ENCODE measurements at places on chromosomes 12 and 14.

DNA sequence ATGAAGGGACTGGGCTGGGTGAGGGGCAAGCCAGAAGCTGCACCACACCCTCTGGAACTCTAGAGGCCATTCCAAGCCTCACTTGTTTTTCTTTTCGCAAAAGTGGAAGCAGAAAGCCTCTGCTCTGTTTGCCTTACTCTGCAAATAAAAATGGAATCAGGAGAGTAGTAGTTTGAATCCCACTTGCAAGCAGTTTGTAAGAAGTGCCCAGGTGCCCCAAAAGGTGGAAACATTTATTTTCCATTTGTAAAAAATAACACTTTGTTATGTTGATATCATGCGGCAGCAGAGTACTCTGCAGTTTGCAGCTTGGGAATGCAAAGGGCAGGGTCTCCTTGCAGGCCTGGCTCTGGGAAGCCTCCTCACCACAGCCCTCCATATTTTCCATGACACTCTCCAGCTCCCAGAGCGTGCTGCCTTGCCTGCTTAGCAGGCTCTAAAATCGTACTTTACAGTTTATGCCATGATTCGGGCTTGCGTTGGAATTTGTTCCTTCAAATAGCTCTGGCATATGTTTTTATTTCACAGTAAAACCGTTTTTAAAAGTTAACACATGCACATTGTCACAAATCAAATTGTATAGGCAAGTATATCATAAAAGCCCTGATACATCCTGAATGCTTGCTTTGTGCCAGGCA is 20.0 kb downstream of the TUNAR start:
- DNase-seq: no peak

DNA sequence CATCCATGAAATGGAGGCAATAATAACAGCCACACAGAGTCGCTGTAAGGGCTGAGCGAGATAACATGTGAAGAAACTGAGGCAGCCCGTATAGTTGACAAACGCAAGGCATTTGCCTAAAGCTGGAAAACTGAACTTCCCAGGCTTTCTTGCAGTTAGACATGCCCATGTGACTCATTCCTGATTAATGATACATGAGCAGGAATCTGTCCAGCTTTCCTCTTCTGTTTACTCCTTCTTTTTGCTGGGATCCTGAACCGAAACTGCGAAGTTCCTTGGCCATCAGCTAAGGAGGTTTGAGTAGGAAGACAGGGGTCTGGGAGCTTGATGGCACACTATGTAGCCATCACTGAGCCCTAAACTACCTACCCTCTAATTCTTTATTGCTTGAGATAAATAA is 52.2 kb downstream of the ST8SIA1 start:
- no peak for DNase-seq

- DNase-seq: no peak
Observed at GRCh38 chr12:76883151-76883550, 4.3 kb upstream of the CSRP2 start.

- DNase-seq: no peak
Observed at GRCh38 chr12:130521375-130522124, 183.9 kb downstream of the PIWIL1 start.

- no peak for DNase-seq
Observed at GRCh38 chr14:99026471-99026870, 245.5 kb downstream of the BCL11B start.

DNA sequence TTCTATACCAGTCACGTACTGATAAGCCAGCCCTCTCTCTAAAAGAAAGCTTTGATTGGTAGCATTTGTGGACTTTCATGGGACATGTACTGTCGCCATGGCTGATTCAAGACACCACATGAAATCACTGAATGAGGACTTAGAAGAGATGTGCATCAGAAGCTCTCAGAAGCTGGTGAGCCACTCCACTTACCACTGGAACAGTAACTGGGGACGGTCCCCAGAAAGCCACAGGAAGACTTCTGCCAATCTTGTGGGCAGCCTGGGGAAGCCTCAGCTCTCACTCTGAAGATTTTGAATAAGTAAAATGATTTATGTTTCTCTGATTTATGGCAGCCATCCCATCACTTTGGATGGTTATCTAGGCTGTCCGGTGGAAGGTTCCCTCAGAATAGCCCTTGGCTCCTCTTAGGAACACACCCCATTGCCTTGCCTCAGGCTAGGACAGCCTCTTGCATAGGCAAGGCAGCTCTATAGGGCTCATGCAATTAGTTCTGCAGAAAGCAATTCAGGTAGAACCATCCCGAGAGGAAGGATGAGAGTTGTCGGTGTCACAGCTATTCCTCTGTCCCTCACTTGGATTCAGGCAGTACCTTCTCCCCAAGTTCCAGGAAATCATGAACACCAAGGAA is 9.8 kb downstream of the DHRS1 start:
- no peak for DNase-seq

DNA sequence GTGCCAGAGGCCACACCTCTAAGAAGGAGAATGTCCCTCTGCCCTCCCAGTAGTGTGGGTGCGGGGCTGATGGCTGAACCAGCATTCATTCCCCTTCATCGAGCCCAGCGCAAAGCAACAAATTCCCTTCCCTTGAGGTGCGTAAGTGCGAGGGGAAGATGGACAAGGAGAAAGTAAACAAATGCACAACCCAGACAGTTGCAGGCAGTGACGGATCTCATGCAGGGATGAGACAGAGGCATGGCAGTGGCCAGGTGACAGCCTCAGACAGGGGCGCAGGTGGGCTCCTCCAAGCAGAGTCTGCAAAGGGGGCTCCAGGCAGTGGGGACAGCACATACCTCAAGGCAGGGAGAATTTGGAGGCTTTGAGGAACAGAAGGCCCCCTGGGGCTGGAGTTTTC is 2.3 kb upstream of the MYL2 start:
- DNase-seq: no peak

DNA sequence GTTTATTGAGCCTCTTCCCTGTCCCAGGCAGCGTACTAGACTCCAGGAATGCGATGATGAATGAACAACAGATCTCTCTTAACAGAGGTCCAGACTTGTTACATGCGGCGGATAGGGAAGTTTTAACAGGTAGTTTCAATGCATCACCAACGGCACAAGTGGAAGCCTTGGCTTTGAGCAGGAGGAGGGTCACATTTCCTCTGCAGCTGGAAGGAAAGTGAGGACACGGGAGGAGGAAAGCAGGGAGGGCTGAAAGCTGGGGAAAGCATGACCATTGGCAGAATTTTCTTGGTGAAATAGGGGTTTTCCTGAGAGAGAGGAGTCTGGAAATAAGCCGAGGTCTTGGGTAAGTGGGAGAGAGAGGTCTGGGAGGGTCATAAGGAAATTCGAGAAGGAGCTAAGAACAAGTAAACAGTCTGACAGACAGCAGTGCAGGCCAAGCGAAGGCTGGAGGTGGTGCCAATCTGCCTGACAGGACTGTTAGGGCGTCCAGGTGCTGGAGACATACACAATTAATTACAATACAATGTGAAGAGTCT is 15.4 kb downstream of the BHLHE41 start:
- DNase-seq: no peak

DNA sequence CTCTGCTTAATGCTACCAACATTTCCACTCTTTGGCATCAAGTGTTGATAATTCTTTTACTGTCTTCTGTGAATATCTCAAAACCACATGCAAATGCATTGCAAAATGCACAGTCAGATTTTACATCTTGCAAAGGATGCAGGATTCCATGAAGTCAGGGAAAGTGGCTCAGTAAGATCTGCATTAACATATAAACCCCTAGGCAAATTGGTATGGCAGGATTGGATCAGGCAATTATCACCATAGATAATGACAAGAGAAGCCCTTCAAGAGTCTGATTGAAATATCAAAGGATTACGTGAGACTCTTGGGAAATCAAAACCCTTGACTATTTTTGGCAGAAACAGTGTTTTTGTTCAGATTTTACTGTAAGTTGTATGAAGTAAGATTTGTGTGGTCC is 71.0 kb downstream of the TMTC2 start:
- no peak for DNase-seq
